ENCODE measurements at places on chromosomes 5 and 9.

DNA sequence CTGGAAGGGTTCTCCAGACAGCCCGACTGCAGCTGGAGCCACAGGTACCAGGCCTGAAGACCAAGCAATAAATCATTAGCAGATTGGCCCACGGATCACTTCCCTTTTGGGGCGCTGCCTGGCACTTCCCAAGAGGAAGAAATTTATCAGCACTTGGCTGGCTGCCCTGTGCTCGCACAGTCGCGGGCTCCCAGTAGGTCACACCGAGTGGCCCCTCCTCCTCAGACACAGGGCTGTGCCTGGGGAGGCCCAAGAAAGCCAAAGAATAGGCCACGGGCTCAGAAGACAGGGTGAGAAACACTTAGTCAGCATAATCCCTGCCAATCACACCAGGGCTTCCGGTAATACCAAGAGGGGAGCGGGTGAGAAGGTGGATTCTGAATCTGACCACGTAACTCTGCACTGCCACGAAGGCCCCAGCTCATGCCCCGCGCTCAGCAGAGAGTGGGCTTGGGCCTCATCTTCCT is 115.7 kb upstream of the MSX2 start:
- no peak for DNase-seq

GRCh38 chr9:114034196-114034595 is 43.9 kb downstream of the AMBP start:
- DNase-seq = no peak

GRCh38 chr9:136784997-136785361 is 6.2 kb upstream of the TMEM141 start:
- no peak for DNase-seq

- no peak for DNase-seq
Measured at GRCh38 chr5:65903581-65903980, 22.8 kb upstream of the ERBIN start.

GRCh38 chr9:9246726-9247125 is 1366.1 kb downstream of the PTPRD start:
- DNase-seq = no peak

DNA sequence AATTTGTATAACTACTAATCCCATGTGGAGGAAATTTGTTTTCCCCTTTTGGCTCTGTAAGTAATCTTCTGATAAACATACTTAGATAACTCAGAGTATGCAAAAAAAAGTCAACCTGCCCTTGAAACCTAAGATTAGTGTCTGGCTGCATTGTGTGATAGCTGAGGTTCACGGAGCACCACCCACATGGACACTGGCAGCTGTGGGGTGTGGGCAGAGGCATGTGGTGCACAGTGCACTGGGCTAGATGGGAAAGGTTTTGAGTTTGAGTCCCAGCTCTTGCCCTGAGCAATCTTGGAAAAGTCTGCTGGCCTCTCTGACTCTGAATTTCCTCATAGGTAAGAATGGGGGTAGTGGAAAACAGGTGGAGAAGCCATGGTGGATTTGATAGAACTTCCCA is 75.1 kb downstream of the PLCXD3 start:
- no peak for DNase-seq

GRCh38 chr9:136983656-136984314 is 992 bp downstream of the LCNL1 start:
- no peak for DNase-seq

GRCh38 chr9:27460226-27461023 is 63.7 kb upstream of the IFNK start:
- no peak for DNase-seq

- no peak for DNase-seq
Measured at GRCh38 chr5:127567026-127567768, 49.8 kb downstream of the PRRC1 start.

GRCh38 chr9:119156354-119156753 is 212.9 kb downstream of the BRINP1 start:
- DNase-seq = no peak

DNA sequence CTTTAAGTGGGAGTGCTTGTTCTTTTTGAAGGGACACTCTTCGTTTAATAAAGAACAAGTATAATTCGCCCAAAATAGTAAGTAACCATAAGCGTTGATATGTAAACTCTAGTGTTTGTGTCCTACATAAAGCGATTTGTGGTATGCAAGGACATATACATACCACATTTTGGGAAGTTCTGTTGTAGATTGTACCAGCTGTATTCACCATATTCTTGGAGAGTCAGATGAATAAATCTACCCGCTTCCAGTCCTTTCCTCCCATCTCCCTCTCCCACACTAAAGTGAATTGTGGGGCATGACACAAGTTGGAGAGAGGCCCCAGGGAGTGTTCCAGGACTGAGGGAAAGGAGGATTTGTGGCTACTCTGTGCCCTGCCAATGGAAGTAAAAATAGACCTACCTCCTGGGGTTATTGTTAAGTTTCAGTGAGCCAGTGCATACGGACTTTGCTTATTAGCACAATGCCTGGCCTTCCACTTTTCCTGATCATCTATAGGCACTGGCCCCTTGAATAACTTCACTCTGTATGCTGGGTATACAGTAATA is 40.6 kb downstream of the ARHGAP26 start:
- no peak for DNase-seq

DNA sequence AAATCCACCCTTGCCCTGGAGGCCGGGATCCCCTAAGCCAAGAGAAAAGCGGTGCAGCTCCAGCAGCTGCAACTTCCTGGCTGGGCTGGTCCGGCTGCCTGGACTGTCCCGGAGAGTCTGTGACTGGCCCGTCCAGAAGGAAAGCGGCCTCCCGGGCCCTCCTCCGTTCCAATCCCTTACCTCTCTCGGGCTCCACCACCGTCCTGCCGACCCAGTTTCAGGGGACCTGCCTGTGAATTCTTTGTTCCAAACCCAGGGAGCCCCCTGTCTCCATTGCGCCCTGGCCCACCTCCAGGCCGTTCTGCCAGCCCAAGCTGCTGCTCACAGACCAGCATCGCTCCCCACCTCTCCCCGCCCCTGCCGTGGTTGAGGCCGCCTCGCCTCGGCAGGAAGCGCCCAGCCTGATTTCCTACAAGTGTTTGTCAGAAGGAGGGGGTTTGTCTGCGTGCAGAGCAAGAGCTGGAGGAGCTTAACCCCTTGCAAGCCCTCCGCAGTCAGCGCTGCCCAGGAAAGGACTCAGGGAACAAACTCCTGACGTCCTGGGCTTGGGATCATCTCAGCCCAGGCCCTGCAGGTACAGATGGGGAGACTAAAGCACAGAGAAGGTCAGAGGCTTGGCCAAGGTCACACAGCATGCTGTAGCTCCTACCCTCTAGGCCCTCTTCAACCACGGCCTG is at the start of gene AKNA:
AKNA (minus strand) TSS at position 303 of the 677 bp plus-strand sequence. CDS start 6,649 bp downstream, outside the sequence.
- no peak for DNase-seq

DNA sequence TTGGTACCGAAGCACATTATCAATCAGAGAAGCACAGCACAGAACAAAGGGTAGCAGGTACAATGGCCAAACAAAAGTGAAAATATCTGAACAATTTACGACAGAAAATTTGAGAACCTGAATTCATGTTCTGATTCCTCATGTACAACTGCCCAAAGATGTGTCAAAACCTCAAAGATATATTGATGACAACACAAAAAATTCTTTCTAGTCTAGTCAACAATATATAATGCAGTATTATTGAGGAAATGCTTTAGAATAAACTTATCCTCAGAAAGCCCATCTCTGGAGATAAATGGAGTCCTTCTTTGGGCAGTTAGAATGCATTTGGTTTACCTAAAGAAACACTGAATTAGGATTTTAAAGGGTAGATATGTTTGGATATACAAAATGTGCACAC is 6.8 kb upstream of the SMARCA2 start:
- DNase-seq = no peak

GRCh38 chr9:88355166-88355565 is 33.1 kb upstream of the SPIN1 start:
- no peak for DNase-seq

- DNase-seq = no peak
Measured at GRCh38 chr5:140189977-140190871, 15.2 kb downstream of the CYSTM1 start.

GRCh38 chr5:10684303-10685086 is 76.5 kb downstream of the DAP start:
- DNase-seq = no peak

Measured in NCI-H187 treated with DMSO at 0.1 percent for 48 hours (cell line).